ENCODE measurements at places on chromosomes 13 and 19. TPM values are rescaled to one million over a fixed set of nuclear protein-coding genes. Genes with fewer than 3 reads are reported as not detected.

ZNF497 gene
- 0.95 TPM for total RNA-seq

TLE2 gene
- 2.2 TPM for total RNA-seq

C19orf85 gene
- not detected for total RNA-seq

JAK3 gene
- total RNA-seq = 0.19 TPM

FFAR1 gene
- not detected for total RNA-seq

CGB3 gene
- 0.38 TPM for total RNA-seq

CEACAM16 gene
- not detected for total RNA-seq

USHBP1 gene
- not detected for total RNA-seq

All from A549 treated with GW870086 at 1 μM for 4 hours (cell line).